ENCODE measurements at places on chromosomes 12 and 14.

DNA sequence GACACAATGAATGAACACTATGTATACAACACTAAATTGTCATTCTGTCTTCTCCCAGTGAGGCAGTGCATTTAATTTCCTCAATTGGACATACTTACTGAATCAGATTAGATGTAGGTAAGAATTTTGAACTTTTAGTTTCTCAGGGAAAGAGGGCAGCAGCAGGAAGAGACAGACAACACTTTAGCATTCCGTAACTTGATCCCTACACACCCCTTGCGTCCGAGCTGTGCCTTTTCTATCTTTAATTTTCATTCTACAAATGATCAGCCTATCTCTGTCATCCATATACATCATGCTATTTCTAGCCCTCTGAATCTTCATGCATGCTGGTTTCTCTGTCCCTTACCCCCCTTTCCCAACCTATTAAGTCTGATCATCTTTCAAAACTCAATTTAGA is 358.0 kb upstream of the RPL10L start:
- DNase-seq: no peak

GRCh38 chr14:23929822-23930294 is 23.7 kb upstream of the DHRS4 start:
- DNase-seq: peak; percentile 77

DNA sequence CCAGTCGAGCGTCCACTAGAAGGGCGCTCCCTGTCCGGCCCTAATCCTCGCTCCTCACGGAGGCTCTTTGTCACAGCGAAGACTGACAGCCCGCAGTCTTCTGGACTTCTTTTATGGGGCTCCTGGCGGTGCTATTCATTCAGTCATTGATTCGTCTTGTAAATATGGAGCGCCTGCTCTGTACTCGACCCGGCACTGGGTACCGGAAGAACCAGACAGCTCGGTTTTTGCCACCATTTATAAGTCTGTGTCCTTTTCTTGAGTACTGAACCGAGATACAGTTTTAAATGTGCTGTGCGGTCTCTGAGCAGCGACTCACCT is 570 bp downstream of the DMAC2L start:
- DNase-seq: no peak

DNA sequence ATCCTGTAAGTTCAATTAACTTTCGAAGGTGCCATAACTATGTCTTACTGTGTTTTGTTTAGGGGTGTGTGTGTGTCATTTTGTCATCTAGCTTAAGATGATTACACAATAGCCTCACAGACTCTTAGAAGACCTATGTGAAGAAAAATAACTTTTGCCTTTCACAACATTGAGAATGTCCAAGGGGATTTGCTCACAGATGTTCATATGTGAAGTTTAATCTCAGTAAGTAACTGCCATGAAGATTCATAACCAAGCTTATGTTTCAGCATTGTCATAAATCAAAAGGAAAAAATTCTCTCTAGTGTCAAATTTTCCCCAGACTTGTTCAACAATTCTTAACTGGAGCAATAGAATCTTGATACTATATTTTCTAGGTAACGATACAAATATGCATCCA is 226.1 kb upstream of the PRKD1 start:
- DNase-seq: no peak

DNA sequence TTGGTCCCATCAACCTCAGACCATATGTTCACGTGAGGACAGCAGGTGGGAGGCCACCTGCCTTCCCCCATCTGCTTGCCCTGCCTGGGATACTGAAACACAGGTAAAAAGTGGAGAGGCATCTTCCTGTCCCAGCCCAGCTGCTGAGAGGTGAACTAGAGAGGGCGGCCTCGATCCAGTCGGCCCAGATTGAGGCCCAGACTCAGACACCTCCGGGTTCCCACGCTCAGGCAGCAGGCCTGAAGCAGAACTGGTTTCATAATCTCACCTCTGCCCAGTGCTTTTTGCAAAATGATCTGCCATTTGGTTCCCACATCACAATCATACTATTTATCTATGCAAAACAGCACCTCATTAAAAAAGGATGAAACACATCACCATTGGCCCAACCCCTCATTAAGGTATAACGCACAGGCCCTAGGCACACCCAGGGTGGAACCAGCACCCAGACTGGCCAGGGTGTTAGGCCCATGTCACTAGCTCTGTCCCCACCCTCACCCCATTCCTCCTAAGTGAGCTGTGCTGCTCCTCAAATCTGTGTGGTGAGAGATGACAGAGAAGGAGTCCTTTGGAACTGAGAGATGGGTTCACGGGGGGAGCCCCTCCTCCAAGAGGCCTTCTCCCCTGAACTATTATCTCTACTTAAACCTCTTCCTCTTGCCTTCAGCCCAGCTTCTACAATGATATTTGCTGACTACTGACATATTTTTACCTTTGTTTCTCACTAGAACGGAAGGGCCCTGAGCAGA is 81.1 kb downstream of the ZFP36L1 start:
- DNase-seq: no peak

DNA sequence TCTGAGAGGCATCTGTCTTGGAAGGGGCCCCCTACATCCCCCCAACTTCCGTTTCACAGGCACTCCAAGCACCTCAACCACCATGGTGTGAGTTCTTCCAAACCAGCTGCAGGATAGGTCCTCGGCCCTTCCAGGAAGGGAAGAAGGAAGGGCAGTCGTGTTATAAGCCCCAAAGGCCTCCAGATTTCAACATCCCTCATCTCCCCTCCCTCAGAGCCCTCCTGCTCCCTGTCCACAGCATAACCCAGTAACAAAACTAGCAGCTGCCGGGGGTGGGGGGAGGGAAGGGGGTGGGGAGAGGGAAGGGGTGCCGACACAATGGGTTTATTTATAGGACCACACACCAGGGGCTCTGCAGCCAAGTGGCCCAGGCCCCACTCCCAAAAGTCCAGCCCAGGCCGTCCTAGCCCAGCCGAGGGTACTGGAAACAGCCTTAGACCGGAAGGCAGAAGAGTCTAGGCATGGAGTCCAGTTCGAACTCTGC is 18.3 kb downstream of the NCKAP5L start:
- DNase-seq: no peak

GRCh38 chr12:45389426-45389825 is 173.5 kb downstream of the ANO6 start:
- no peak for DNase-seq

DNA sequence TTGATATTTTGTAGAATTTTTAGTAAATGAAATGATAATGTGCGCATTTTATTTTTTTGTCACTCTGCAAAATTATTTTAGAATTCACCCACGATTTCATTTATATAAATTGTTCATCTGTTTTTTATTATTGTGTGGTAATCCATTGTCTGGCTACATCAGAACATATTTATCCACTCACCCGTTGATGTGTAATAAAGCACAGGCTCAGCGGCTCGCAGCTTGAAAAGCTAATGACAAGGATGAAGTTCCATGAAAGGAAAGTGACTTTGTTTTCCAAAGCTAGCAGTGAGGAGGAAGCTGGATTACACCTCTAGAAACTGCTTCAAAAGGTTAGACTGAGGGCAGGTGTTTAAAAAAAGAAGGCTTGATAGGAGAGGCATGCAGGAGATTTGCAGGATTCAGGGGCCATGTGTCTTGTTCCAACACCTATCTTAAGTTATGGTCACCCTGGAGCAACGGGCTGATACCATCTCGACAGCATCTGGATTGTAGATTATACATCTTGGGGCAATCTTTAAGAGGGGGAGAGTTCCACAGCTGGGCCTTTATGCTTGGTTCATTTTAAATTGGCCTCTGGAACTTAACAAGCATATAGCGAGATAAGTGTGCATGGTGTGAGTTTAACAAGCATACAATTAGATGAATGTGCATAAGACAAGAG is 194.1 kb downstream of the TMTC3 start:
- no peak for DNase-seq

- DNase-seq: no peak
These were observed 181.9 kb upstream of the SLC38A2 start for GRCh38 chr12:46554460-46554859.

Measured in activated T-cell treated with anti-CD3 and anti-CD28 coated beads for 24 hours (primary cell).